ENCODE measurements at places on chromosomes 5 and 9.
A peak's percentile ranks its signal among the peaks of the same experiment; 100 is the strongest.

DNA sequence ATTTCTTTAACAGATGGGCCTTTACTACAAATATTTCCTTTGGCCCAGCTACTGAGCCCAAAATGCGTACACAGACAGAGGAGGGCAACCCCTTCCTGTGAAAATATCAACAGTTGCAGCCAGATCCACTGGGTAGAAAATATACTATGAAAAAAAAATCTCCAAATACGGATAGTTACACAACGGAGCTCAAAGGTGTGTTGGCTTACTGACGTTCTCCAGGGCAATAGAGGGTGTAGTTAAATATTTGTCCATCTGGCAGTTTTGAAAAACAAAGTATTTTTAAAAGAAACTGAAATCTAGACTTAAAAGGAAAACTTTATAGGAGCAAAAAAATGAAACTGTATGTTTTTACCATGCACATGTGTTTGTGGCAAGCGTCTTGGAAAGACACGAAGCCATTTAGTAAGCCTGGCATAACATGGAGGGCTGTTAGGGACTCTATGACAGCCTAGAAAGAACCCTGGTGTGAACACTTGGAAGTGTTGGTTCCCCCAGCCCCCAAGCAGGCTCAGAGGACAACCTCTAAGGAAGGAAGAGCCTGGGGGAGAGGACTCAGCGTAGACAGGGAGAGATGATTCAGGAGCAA, 157.8 kb upstream of the TRPM3 start:
- no peak for DNase-seq

DNA sequence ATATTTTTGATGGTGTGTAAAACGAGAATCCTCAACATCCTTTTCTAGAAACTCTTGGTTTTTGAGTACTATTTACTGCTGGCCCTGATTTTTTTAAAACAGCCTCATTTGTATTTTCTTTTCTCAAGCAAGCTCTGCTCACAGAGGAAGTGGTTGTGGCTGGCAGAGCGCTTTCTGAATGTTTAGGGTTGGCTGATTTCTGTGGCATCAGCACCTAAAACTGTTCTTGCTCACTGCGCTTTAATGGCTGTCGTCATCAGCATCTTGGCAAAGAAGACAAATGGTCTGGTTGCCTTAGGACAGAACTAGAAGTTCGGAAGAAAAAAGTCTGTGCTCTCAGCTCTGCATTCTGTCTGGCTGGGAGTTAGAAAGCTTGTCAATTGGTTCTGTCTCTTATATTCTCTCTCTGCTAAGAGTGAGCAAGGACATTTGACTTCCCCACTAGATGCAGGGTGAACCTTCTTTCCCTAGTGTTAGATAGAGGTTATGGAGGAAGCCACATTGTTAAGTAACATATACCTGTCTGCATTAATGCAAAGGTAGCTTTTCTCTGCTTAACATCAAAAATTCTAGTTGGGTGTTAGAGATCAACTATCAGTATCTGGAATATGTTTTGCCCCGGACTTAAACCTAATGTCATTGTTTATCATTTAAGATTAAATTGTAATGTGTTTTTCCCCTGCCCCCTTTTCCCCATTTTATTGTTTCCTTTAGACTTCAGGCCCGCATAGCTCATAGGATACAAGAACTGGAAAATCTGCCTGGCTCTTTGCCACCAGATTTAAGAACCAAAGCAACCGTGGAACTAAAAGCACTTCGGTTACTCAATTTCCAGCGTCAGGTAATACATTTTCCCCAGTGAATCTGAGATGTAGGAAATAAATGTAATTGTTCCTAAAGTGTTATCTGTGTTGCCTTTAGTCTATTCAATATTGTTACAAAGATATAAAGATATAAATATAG, 39.0 kb downstream of the SMARCA2 start:
- DNase-seq: peak; percentile 51

- DNase-seq: no peak
These were observed 30.8 kb downstream of the SH3PXD2B start for GRCh38 chr5:172423379-172424110.

DNA sequence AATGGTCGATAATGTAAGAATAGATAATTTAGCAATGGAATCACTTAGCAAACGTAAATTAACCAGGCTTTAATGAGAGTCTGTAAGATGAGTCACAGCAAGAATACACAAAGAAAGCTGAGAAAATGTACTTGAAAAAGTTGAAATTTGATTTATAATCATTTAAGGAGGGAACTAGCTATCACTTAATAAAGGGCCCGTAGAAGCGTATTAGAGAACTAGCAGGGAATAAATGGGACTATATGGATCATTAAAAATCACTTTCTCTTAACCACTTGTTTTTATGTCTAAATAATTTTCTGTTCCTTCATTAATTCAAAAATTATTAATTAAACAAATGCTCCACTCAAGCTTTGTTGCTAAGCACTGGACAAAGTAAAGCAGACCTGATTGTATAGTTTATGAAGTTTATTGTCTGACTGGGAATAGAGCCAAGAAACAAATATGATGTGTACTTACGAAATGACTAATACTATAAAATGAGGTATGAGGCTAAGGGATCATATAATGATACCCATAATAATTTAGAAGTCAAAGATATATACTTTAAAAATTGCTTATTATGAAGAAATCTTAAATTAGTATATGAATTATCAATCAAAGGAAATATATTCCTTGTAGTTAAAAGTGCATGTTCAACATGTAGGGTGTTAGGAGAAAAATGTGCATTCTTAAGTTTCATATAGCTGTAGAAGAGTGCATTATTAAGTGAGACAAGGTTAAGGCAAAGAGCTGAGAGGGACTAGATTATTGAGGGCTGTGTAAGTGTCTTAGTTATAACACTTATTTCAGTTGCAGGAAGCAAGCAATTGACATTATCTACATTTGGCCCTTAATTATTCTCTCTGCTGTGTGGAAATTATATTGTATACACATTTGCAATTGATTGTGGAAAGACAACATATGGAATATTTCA, 196.8 kb downstream of the PRDM9 start:
- DNase-seq: no peak

DNA sequence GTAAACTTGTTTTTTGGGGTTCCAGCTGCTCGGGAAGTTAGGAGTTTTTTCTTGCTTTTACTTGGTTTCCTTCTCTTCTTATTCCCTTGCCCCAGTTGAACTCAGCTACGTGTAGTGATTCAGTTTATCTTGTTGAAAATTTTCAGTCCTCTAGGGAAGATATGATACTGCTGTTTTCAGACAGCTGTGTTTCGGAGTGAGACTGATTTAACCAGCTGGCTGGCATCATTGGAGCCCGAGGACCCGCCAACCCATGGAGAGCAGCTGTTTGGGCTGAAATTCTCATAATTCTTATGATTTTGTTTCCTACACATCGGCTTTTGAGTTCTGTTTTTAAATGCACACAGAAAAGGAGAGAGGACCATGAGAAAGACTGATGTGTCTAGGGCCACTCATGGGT, 271.5 kb downstream of the NR3C1 start:
- DNase-seq: no peak

- no peak for DNase-seq
These were observed 18.8 kb upstream of the OR2S2 start for GRCh38 chr9:35976726-35977125.

DNA sequence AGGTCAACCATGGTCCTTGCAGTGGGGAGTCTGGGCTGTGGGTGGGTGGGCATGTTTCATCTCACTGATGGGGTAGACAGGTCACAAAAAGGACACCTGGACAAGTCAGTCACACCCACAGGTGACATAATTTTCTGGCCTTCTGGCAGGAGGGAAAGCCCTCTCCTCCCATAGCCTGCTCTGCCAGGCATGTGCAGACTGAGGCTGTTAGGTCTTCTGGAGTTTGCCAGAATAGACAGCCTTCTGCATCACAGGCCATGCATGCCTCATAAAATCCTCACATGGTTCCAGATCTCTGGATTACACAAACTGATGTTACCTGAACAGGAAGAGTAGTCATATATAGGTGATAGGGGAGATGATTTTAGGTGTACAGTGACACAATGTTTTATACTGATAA, 49.1 kb downstream of the ARHGAP26 start:
- DNase-seq: no peak

GRCh38 chr5:134489227-134489944, 36.1 kb upstream of the JADE2 start:
- no peak for DNase-seq

GRCh38 chr9:131748411-131748955, 8.6 kb upstream of the RAPGEF1 start:
- DNase-seq: no peak

DNA sequence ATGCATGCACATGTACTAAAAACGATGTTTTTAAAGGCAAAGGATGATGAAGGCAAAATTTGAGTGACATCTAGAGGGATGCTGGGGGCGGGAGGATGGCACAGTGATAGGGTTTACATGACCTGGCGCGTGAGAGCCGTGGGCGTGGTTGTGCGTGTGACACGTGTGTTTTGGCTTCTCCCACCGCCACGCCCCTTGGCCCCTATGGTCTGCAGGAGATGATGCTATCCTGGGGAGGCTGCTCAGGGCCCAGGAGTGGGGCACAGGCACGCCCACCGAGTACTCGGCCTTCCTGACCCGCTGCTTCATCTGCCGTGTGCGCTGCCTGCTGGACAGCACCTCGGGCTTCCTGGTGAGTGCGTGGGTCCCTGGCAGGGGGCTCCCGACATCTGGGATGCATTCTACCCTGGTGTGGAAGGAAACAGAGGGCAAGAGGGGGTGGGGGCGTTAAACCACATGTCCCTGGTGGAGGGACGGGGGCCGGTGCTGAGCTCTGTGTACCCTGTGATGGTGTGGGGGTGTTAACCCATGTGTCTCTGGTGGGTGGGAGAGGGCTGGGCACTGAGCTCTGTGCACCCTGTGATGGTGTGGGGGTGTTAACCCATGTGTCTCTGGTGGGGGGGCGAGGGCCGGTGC, 19.2 kb upstream of the EXOC3 start:
- no peak for DNase-seq

DNA sequence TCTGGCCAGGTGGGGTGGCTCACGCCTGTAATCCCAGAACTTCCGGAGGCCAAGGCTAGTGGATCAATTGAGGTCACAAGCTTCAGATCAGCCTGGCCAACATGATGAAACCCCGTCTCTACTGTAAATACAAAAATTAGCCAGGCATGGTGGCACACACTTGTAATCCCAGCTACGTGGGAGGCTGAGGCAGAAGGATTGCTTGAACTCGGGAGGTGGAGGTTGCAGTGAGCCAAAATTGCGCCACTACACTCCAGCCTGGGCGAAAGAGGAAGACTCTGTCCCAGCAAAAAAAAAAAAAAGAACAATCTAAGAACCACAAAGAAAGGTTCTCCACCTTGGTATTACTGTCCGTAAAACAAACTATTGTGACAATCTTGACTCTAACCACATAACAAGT, 9.7 kb downstream of the MYO10 start:
- no peak for DNase-seq

GRCh38 chr5:14035859-14036503, 91.5 kb upstream of the DNAH5 start:
- DNase-seq: peak; percentile 83

DNA sequence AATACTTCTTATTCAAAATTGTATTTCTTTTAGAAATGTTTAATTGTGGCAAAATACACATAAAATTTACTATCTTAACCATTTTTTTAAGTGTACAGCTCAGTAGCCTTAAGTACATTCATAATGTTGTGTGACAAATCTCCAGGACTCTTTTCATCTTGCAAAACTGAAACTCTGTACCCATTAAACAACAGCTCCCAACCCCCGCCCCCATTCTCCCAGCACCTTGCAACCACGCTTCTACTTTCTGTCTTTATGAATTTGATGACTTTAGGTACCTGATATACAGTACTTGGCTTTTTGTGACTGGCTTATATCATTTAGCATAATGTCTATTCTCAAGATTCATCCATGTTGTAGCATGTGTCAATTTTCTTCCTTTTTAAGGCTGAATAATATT, 2.8 kb upstream of the IL5 start:
- no peak for DNase-seq

- DNase-seq: no peak
These were observed 21.4 kb upstream of the SPARC start for GRCh38 chr5:151708126-151708525.

GRCh38 chr5:83071286-83072051, 5.7 kb downstream of the TMEM167A start:
- no peak for DNase-seq

- DNase-seq: no peak
These were observed 106.3 kb downstream of the TRIO start for GRCh38 chr5:14249258-14250082.

GRCh38 chr5:81505672-81506071, 111.7 kb upstream of the ACOT12 start:
- peak; percentile 24 for DNase-seq

DNA sequence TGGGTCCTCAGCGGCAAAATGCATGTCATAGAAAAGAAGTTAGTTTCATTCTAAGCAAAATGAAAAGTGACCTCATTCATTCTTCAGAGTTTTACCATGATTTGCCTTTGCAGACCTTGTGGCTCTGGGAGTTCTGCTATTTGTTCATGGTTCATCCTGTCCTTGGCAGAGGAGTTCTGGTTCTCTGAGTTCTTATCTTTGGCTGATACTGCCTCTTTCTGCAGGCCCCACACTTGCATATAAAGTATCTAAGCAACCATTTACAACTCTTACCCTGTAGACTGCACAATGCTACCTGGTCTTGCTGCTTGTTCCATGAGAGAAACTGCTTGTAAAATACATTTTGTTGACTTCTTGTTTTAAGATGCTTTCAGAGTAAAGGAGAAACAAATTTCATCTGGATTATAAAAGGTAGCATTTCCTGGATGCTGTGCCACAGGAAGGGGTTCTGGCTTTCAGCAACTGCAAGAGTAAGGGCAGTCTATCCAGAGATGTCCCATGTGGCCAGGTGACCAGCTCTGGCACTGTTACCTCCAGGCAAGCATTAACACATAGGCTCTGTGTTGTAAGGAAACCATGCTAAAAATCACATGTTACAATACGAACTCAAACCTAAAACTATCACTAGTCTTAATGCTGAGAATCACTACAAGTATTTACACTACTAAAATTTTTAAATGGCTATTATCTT, 513.2 kb downstream of the SPOCK1 start:
- no peak for DNase-seq

DNA sequence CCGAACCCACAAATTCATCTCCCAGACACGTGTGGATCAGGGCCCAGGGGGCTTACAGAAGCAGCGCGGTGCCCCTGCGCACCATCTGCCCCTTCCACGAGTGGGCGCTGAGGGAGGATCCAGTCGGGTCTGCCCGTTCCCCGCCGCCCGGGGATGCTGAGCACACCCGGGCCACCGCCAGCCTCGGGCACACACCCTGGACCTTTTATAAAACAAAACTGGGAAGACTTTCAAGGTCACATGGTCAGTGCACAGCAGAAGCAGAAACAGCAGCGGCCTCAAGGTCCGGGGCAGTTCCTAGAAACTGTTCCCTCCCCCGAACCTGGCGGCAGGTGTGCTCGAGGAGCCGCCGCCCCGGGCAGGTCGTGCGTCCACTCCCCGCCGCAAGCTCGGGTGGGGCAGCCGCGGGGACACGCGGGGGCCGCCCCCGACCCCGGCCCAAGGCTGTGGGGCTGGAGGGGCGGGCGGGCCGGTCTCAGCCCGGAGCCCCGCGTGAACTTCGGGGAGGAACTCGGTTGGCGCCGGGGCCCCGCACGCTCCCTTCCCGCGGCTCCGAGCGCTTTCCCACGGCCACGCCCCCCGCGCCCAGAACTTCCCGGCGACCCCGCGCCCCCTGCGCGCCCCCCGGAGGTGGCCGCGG, 633 bp upstream of the PPP1R26 start:
- peak; percentile 16 for DNase-seq
